ENCODE measurements at places on chromosomes 7 and 10. TPM values are rescaled to one million over a fixed set of nuclear protein-coding genes. Genes with fewer than 3 reads are reported as not detected.
A peak's percentile ranks its signal among the peaks of the same experiment; 100 is the strongest.

DNA sequence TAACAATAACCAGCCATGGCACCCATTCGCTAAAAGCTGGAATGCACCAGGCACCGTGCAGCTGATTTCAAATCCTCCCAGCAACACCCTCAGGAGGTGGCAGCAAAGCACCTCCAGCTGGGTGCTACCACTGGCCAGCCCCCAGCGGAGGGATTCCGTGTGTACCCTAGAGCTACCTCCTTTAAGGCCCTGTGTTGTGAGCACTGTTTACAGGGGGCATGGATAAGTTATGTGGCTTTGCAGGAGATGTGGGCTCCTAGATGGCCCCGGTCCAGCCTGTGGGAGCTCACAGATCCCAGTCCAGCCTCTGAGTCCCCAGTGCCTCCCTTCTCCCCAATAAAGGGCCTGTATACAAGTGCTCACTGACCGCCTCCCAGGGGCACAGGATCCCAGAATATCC, 27.1 kb downstream of the TNRC18 start:
- H3K27me3 ChIP-seq, result no peaks in the 10 kb centered on the region
- peaks cover 12% of the 10 kb centered on the region for H3K36me3 ChIP-seq
- DNase-seq, result peak; percentile 63

GRCh38 chr10:119503821-119504220, 38.7 kb downstream of the RGS10 start:
- no peaks in the 10 kb centered on the region for H3K4me1 ChIP-seq
- no peaks in the 10 kb centered on the region for H3K27me3 ChIP-seq
- H3K4me3 ChIP-seq, result no peak overlapping the region
- no peak for DNase-seq
- H3K27ac ChIP-seq, result no peak overlapping the region

DNA sequence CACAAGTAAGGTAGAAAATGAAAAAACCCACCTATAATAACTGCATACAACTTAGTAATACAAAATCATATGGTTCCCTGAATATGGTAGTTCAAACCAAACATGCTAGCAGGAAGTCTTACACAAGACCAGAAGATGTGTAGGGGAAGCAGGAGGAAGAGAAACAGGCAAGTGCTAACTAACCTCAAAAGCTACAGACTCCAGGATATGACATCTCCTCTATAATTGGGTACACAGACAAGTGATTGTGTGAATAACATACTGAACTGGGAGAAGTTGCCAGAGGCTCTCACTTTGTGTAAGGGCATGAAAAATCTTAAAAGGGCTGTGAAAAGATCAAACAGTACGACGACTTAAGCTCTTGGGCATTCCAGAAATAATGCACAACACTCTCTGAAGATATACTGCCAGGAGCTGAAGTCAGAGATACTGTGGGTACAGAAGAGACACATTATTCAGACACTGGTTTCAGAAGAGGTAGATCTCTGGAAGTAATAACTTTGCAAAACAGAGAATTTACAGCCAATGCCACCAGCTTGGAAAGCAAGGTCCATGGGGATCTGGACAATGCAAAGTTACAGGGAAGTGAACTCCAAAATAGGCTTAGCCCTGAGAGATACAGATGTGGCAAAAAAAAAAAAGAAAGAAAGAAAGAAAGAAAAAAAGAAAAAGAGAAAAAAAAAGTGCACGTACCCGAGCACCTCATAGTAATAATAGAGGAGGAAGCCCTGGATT, 767.2 kb downstream of the TNS3 start:
- DNase-seq, result no peak
- no peak overlapping the region for H3K4me3 ChIP-seq
- no peaks in the 10 kb centered on the region for H3K36me3 ChIP-seq

- H3K4me3 ChIP-seq, result no peak overlapping the region
- peak; percentile 68 for DNase-seq
- H3K36me3 ChIP-seq, result peaks cover 12% of the 10 kb centered on the region
- H3K27me3 ChIP-seq, result no peaks in the 10 kb centered on the region
- no peak overlapping the region for H3K27ac ChIP-seq
- peaks cover 2% of the 10 kb centered on the region for H3K4me1 ChIP-seq
Observed at GRCh38 chr10:95246582-95247051, 44.2 kb downstream of the PDLIM1 start.

Gene SLC12A9
- 29.7 TPM for polyA plus RNA-seq

Gene ZNF467
- 4.1 TPM for polyA plus RNA-seq

Gene CYP3A7
- not detected for polyA plus RNA-seq

Gene PPP1R17
- not detected for polyA plus RNA-seq

DNA sequence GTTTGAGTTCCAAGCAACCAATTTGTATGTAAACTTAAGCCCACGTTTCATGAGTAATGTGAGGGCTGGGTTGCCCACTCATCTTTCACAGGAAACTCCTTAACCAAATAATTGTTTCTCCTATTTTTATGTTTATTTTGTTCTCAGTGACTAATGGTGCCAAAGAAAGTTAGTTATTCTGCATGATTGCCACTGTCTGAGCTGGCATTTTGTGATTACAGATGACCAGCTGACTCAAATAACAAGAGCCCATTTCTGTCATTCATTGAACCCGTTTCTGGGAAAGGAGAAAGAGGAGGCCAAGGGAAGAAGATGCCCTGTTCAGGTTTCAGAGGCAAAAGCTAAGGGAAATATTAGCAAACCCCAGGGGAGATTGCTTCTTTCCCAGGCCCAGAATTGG, 186.9 kb upstream of the MYO3A start:
- H3K4me3 ChIP-seq, result no peak overlapping the region
- no peaks in the 10 kb centered on the region for H3K27me3 ChIP-seq
- no peaks in the 10 kb centered on the region for H3K4me1 ChIP-seq

Gene FKBP6
- polyA plus RNA-seq, result not detected

Gene TCERG1L
- polyA plus RNA-seq, result not detected

DNA sequence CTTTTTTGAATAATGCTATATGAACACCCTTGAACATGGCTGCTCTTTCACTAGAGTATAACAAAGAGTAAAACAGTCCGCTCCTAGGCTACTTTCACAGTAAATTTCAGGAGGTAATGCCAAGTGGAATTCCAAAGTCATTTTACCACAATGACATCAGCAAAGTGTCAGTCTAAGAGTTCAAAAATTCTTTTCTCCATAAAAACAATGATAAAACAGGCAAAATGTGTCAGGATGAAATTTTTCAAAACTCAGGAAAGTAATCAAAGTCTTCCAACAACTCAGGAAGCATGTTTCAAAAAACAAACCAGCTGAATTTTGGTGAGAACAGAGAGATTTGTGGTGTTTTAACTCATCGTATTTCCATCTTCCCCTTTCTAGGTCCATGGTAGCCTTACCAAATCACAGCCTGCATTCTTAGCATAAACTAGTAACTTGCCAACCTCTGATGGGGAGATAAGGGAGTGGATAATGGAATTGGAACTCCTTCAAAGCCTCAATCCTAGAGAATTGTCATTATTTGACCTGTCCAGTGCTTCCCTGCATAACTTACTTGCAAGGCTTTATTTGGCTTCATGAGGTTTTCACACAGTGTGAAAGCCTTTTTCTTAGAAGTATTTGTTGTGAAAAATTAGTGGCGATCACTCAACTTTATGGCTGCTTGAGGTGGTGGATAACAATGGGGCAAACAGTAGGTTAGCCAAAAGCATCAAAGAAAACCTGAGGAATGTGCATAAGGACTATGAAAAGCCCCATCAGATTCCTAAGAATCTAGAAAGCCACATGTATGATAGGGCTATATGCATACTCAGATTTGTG, 302.7 kb downstream of the HDAC9 start:
- no peaks in the 10 kb centered on the region for H3K36me3 ChIP-seq
- no peak for DNase-seq
- H3K27ac ChIP-seq, result peak overlapping the region; percentile 18
- H3K4me1 ChIP-seq, result peaks cover 17% of the 10 kb centered on the region
- no peaks in the 10 kb centered on the region for H3K27me3 ChIP-seq
- no peak overlapping the region for H3K4me3 ChIP-seq

DNA sequence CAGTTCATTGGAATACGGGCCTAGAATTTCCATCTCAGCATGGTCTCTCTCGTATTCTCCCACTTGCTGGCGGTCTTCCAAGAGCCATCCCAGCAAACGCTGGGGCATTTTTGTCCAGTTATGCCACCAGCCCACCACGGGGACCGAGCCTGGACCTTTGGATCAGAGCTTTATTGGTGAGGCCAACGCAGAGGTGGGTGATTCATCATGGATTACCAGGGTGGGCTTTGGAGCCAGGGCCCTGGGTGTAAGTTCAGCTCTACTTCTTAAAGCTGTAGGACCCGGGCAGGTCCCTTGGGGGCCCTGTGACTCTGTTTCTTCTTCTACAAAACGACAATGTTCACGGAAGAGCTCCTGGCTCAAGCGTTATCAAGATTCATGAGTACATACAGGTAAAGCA, 22.7 kb upstream of the PITRM1 start:
- H3K4me3 ChIP-seq, result no peak overlapping the region
- H3K27ac ChIP-seq, result no peak overlapping the region
- H3K27me3 ChIP-seq, result no peaks in the 10 kb centered on the region

DNA sequence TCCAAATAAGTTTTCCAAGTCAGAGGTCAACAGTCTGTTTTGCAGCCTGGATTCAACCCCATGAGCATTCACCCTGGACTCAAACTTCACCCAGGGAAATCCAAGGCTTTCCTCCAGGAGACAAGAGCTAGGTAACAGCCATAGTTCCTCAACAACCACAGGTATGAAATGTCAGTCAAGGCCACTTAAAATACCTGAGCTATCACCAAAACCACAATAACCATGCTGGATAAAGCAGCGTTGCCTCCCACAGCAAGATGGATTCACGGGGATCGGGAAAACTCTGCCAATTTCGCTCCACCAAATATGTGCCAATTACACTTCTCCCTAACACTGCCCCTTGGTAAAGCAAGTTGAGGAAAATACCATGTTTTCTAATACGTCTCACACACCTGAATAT, 444.1 kb upstream of the KLF6 start:
- H3K27me3 ChIP-seq, result no peaks in the 10 kb centered on the region
- H3K4me1 ChIP-seq, result peaks cover 3% of the 10 kb centered on the region
- no peak overlapping the region for H3K4me3 ChIP-seq
- H3K36me3 ChIP-seq, result peaks cover 15% of the 10 kb centered on the region
- DNase-seq, result no peak

- H3K4me3 ChIP-seq, result no peak overlapping the region
- no peaks in the 10 kb centered on the region for H3K4me1 ChIP-seq
- H3K36me3 ChIP-seq, result no peaks in the 10 kb centered on the region
- H3K27ac ChIP-seq, result no peak overlapping the region
- no peak for DNase-seq
Observed at GRCh38 chr7:17033245-17033644, 151.5 kb upstream of the AGR3 start.

- H3K27me3 ChIP-seq, result no peaks in the 10 kb centered on the region
- H3K4me3 ChIP-seq, result no peak overlapping the region
- peaks cover 42% of the 10 kb centered on the region for H3K36me3 ChIP-seq
- no peak for DNase-seq
- H3K4me1 ChIP-seq, result peaks cover 2% of the 10 kb centered on the region
Observed at GRCh38 chr7:2729031-2729892, 41.3 kb downstream of the AMZ1 start.

- peak; percentile 69 for DNase-seq
- H3K4me1 ChIP-seq, result peaks cover 49% of the 10 kb centered on the region
- peaks cover 14% of the 10 kb centered on the region for H3K36me3 ChIP-seq
- H3K27ac ChIP-seq, result peak overlapping the region; percentile 96
- H3K27me3 ChIP-seq, result no peaks in the 10 kb centered on the region
- H3K4me3 ChIP-seq, result no peak overlapping the region
Observed at GRCh38 chr10:29691564-29692072, 56.8 kb upstream of the SVIL start.

DNA sequence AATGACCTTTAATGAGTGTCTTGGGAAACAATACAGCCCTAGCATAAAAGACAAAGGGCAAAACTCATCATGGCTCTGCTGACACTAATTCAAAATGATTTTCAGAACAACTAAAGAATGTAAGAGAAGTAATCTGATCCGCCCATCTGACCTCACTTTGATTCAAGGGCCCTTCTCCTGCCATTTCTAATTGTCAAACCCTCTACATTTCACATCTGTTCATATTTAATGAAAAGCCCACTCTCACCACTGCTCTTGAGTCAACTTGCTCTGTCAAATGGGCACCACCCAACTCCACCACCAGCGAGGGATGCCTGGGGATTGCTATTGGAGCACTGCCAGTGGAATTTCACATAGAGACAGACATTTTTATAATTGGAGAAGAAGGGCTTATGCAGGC, 639.2 kb downstream of the KCNMA1 start:
- H3K4me3 ChIP-seq, result no peak overlapping the region
- DNase-seq, result no peak
- peaks cover 37% of the 10 kb centered on the region for H3K36me3 ChIP-seq
- no peak overlapping the region for H3K27ac ChIP-seq
- H3K27me3 ChIP-seq, result no peaks in the 10 kb centered on the region

Gene MRLN
- polyA plus RNA-seq, result not detected

Gene GOLGA7B
- polyA plus RNA-seq, result 0.03 TPM

DNA sequence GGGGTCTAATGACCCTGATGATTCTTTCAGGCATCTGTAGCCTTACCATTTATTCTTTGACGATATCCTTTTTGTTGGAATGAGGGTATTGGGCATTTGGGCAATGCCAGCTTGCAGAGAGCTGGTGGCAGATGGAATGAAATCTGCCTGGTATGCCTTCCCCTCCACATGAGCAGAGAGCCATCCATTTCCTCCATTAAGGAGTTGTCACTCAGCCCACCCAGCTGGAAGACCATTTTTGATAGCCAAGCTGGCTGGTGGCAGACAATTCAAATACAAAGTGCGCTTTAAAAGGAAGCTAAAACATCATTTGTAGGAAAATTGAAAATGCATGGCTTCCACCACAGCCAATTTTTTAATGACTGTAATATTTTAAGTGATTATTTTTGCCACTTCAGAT, 240.1 kb upstream of the SLC26A5 start:
- H3K27me3 ChIP-seq, result no peaks in the 10 kb centered on the region
- no peak overlapping the region for H3K27ac ChIP-seq
- DNase-seq, result no peak
- H3K4me1 ChIP-seq, result peaks cover 5% of the 10 kb centered on the region
- no peaks in the 10 kb centered on the region for H3K36me3 ChIP-seq

DNA sequence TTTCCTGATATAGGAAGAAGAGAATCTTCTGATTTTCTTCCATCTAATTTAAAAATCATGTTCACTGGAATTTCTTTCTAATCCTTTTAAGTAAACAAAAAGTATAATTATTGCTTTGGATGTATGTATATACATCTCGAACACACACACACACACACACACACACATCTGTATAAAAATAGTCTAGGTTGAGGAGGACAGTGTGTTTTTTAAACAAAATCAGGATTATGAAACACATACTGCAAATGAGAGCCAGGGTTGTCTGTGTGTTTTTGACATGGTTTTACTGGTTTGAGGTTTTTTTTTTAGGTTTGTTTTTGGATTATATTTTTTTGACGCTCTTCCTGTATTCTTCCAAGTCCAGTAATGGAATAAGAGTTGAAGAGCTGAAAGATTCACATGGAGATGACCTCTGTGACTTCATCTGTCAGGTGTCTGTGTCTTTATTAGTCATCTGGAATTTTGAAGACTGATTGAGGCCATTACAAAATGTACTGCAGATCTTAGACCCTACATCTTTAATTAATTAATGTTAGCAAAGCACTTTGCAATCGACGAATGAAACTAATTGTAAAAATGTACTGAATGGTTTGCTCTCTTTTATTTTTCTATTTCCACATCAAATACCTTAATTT, 237.1 kb downstream of the SUGCT start:
- H3K4me1 ChIP-seq, result no peaks in the 10 kb centered on the region
- no peaks in the 10 kb centered on the region for H3K27me3 ChIP-seq
- no peak for DNase-seq
- H3K4me3 ChIP-seq, result no peak overlapping the region
- no peak overlapping the region for H3K27ac ChIP-seq

Gene HOXA3
- polyA plus RNA-seq, result 0.15 TPM

GRCh38 chr10:128848810-128849209, 618.2 kb upstream of the MGMT start:
- no peak for DNase-seq
- no peak overlapping the region for H3K4me3 ChIP-seq
- H3K27ac ChIP-seq, result no peak overlapping the region
- H3K4me1 ChIP-seq, result no peaks in the 10 kb centered on the region
- no peaks in the 10 kb centered on the region for H3K27me3 ChIP-seq
